ENCODE measurements at places on chromosomes 3 and 15.

DNA sequence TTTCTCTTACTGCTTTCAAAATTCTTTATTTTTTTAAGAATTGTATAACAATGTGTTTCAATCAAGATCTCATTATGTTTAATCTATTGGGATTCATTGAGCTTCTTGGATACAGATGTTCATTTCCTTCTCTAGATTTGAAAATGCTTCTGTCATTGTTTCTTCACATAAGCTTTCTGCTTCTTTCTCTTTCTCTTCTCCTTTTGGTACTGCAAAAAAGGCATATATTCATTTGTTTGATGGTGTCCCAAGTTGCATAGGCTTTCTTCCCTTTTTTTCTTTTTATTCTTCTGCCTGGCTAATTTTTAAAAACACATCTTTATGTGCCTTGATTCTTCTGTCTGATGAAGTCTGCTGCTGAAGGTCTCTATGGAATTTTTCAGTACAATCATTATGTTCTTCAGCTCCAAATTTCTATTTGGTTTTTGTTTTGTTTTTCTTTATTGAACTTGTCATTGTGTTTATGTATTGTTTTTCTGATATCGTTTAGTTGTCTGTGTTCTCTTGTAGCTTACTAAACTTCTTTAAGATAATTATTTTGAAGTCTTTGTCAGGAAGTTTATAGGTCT, 88.9 kb downstream of the DTWD1 start:
- no peak for DNase-seq

- DNase-seq, result no peak
Measured at GRCh38 chr15:33638453-33638852, 327.7 kb downstream of the RYR3 start.

DNA sequence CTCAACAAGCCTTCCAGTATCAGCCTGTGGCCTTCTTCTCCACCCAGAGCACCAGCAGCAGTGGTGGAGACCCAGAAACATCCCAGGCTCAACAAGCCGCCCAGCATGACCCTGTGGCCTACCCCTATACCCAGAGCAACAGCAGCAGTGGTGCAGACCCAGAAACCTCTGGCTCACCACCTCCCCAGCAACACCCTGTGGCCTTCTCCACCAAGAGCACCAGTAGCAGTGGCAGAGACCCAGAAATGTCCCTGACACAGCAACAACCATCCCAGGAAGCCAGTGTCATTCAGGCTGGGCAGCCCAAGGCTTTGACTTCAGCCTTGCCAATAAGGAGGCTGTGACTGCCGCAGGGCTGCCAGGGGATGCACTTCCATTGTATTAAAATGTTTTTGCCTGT, 16.3 kb upstream of the EMC3 start:
- no peak for DNase-seq

GRCh38 chr3:183591881-183592521, 36.5 kb upstream of the KLHL6 start:
- no peak for DNase-seq

GRCh38 chr15:44719293-44719999, 8.1 kb downstream of the B2M start:
- DNase-seq, result no peak

Measured in COLO829 (cell line).